ENCODE measurements at places on chromosomes 16 and 17.

- DNase-seq: no peak
These were observed 19.6 kb downstream of the MPP3 start for GRCh38 chr17:43813386-43813785.

DNA sequence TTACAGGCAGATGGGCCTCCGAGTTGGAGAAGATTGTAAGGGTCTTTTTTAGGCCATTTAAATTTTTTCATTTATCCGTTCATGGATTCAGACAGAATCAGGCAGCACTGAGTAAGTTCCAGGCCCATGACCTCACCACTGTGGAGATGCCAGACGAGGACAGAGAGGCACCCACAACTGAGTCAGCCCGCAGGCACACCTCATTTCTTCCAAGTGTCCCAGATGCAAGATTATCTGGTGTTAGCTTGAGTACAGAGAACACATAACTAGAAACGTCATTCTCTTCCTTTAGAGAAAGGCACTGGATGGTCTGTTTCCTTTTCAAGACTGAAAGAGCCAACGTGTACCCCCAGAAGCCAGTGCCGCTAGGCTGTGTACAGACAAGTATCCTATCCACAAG is 16.9 kb downstream of the CLEC16A start:
- DNase-seq: no peak

- no peak for DNase-seq
These were observed 191.7 kb downstream of the IRF8 start for GRCh38 chr16:86090461-86091170.

DNA sequence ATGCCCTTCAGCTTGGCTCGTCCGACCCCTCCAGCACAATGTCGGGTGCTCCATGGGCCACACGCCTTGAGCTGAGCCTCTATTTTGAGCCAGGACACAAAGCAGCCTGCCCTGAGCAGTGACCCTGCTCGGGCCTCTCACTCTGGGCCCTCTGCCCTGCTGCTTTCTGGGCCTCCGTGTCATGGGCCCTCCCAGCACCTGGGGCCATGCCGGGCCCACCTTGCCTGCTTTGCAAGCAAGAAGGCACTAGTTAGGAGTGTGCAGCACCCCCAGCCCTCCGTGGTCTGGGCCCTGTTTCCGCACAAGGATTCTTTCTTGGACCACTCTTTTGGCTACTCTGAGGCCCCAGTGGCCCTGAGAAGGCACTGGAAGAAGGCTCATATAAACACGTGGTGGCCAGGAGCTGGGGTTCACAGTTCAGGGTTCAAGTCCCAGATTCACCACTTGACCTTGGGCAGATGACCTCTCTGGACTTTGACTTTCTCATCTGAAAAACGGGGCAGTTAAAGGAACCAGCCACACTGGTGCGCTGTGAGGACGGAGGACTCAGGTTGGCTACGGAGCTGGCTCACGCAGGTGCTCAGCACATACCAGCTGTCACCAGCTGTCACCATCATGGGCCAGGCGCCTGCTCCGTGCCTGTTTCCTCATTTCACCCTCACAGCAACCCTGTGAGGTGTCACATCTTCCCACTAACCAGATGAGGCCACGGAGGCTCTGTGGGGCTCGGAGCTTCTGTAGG is 166.0 kb upstream of the GSE1 start:
- no peak for DNase-seq

- no peak for DNase-seq
These were observed 39.9 kb downstream of the CENPV start for GRCh38 chr17:16313139-16314090.

DNA sequence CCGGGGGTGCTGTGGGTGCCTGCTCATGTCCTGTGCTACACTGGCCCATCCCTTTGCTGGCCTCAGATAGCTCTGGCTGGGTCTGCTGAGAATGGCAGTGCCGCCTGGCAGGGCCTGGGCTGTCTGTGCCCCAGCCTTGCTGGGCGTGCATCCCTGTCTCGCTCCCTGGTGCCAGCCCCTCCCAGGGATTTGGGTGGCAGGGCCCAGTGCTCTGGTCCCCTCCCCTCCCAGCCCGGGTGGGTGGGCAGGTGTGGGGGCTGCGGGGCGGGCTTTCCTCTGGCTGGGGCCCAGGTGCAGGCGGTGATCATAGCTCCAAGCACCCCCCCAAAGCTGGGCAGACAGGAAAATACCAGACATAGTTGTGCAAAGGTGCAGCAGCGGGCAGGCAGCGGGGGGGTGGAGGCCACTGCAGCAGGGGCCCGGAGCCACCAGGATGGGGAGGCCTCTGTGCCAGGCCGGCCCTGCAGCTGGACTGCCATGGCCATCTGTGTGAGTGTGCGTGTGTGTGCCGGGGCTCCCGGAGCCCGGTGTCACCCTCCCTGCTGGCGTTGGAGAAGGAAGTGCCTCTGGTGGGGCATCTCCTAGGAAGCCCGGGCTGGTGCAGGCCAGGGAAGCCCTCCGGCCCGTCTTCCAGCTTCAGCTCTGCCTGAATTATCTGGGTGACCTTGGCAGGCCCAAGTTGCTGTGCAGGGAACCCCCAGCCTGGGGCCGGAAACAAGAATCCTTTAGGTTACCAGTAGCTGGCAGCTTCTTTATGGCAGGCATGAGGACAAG is 7.4 kb downstream of the GLIS2 start:
- no peak for DNase-seq

DNA sequence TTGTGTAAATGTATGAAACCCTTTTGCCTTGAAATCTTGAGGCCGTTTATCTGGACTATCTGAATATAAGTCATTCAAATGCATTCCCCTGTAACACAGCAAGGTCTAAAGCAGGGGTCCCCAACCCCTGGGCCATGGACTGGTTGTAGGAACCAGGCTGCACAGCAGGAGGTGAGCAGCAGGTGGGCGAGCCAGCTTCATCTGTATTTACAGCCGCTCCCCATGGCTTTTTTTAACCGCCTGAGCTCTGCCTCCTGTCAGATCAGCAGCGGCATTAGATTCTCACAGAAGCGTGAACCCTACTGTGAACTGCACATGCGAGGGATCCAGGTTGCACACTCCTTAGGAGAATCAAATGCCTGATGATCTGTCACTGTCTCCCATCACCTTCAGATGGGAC is 24.1 kb downstream of the DNAH3 start:
- DNase-seq: no peak

DNA sequence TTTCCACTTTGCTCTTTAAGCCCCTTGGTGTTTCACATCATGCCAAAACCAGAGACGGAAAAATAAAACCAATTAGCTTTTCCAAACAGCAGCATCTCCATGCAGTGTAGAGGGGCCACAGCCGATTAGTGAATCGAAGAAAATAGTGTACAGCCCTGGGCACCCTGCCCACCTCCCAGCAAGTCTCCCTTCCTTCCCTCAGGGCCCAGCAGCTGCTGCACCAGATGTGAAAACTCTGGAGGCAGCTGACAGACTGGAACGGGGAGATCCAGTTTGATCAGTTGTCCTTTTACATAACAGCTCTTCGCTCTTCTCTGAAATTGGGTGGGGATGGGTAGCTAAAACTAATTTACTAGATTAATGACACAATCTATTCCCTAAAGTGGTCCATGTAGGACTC is 19.3 kb downstream of the TMEM11 start:
- DNase-seq: no peak

GRCh38 chr16:11799509-11800381 is 2.7 kb upstream of the ZC3H7A start:
- no peak for DNase-seq

GRCh38 chr17:53186001-53186400 is 636.7 kb upstream of the KIF2B start:
- DNase-seq: no peak

GRCh38 chr17:81250286-81251093 is 11.4 kb downstream of the NDUFAF8 start:
- DNase-seq: no peak

DNA sequence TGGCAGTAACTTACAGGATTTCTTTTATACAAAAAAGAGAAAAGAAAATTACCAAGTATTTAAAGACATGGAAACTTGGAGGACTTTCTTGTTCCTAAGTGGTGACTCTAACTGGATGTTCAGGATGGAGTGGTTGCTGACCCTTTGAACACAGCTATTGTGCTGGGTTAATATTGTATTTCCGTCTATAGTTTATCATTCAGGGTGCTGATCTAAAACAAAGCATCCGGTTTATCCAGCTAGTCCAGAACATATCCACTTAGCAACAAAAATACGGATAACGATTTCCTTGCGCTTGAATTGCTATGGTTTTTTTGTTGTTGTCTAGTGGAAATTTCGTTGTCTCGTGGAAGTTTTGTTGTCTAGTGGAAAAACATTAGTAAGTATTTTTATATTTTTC is 38.2 kb downstream of the SNTB2 start:
- no peak for DNase-seq

DNA sequence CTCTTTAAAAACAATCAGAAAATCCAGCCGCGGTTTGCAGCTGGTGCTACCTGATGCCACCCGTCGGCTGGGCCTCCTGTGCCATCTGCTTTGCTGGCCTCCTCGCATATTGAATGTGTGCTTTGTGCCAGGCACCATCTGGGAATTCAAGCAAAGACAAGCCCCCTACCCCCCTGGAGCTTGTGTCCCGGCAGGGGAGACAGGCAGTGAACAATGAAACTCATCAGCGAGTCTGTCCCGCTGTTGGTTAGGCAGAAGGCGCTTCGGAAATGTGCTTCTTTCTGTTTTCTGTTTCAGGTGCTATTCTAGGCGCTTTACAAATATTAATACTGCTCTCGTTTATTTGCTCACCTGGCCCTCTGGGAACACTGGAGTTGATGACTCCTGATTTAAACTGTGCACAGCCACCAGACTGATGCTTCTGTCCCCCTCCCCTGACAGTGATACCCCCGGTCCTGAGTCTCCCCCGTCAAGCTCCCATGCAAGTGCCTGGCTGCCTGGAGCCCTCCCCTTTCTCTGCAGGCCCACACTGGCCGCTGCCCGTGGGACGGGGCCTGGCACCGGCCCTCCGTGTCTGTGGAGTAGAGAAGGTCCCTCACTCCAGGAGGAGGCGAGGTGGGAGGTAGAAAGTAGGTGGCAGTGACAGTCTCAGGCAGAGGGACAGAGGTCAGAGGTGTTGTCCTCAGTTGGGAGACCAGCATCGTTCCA is 126.1 kb upstream of the PLCG2 start:
- no peak for DNase-seq

GRCh38 chr17:44832805-44833204 is 2.7 kb upstream of the GJC1 start:
- no peak for DNase-seq

- DNase-seq: no peak
These were observed 91.4 kb upstream of the FA2H start for GRCh38 chr16:74865922-74866598.

- no peak for DNase-seq
These were observed 15.6 kb downstream of the B4GALNT2 start for GRCh38 chr17:49148171-49148570.

- DNase-seq: no peak
These were observed 521 bp downstream of the C16orf87 start for GRCh38 chr16:46830417-46830901.

GRCh38 chr17:74921026-74921681 is 1.9 kb downstream of the USH1G start:
- no peak for DNase-seq

DNA sequence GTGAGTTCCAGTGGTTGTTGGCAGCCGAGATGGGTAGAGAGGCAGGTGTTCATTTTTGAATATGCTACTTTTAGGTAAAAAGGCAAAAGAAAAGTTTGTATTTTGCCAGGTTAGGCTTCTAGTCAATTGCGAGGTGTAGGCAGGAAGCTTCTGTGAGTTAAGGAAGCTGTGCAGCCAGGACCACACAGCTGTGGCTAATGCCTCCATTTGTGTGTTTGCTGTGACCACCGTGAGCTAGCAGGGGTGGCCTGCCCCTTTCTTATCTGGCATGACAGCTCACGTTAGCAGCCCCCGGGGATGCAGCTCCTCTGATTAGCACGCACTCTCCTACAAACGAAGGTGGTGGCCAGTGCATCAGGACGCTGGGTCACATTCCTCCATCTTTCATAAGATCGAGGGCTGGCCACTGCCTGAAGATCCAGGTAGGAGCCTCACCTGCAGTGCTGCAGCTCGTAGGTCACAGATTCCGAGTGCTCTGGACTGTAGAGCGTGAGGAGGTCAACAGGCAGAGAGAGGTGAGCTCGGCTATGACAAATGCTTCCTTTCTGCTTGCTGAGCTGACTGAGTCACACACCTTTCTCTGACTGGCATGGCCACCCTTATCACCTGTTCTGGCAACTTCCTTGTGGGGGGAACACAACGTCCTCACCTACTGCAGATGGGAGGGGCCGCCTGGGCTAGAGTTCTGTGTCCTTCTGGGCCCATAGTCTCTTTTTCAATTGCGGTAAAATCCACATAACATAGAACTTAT is 244.4 kb downstream of the HS3ST3B1 start:
- no peak for DNase-seq
